Natural killer cell (primary cell): ENCODE measurements at places on chromosomes 7 and 10. TPM values are rescaled to one million over a fixed set of nuclear protein-coding genes. Genes with fewer than 3 reads are reported as not detected.

DNA sequence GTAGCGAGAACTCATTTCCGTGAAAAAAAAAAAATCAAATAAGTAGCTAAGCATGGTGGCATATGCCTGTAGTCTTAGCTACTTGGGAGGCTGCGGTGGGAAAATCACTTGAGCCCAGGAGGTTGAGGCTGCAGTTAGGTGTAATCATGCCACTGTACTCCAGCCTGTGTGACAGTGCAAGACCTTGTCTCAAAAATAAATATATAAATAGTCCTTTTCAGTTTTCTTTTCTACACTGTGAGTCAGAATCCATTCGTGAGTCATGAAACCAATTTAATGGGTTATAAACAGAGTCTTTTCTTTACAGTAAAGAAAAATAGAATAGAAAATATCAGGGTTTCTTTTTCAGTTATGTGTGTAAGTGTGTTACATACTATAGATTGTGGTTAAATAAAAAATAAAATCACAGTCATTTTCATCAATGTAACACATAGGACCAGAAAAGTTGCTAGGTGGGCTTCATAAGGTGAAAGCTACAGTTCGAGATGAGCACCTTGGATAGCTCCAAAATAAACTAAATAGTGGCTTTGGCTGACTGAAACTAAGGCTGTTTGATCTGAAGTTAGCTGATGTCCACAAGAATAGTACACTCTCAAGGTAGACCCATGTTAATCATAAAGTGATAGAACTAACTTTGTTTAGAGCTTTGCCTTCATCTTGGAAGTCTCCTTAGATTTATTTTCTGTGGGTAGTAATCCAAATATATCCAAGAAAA lies 781.1 kb downstream of the GATA3 start:
- DNase-seq = no peak
- H3K27ac ChIP-seq = no peak overlapping the region
- H3K27me3 ChIP-seq = no peaks in the 10 kb centered on the region
- no peak overlapping the region for H3K4me3 ChIP-seq
- no peaks in the 10 kb centered on the region for H3K4me1 ChIP-seq

GRCh38 chr7:135710417-135711138 lies 17.4 kb downstream of the SLC13A4 start:
- H3K36me3 ChIP-seq = no peaks in the 10 kb centered on the region
- no peaks in the 10 kb centered on the region for H3K4me1 ChIP-seq
- peak; percentile 34 for DNase-seq

GRCh38 chr7:101180130-101180755 lies at the start of gene NAT16:
TSS of gene NAT16 (minus strand) at chr7:101180293. CDS start at chr7:101174807, 5,486 bp downstream.
- no peak for DNase-seq
- H3K4me1 ChIP-seq = peaks cover 4% of the 10 kb centered on the region
- H3K4me3 ChIP-seq = no peak within 1 kb of the TSS
- peaks cover 29% of the 10 kb centered on the region for H3K27me3 ChIP-seq
- H3K36me3 ChIP-seq = no peaks in the 10 kb centered on the region
- H3K27ac ChIP-seq = no peak within 1 kb of the TSS

DNA sequence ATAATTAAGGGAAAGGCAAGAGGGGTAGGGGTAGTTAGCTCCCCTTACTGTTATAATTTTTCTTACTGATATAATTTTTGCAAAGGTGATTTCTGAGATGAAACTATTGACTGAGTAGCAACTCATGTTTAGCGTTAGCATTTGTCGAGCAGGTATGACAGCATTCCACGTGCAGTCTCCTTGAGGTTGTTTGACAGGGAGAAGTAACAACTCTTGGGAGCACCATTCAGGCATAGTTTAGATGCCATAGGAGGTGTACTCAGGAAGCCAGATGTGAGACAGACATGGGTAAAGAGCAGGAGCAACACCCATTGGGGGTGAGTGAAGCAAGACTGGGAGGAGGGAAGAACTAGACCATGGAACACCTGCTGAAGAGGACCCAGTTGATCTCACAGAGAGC lies 96.6 kb upstream of the KLF6 start:
- H3K36me3 ChIP-seq = no peaks in the 10 kb centered on the region
- no peak for DNase-seq
- H3K4me1 ChIP-seq = peaks cover 1% of the 10 kb centered on the region
- H3K27me3 ChIP-seq = no peaks in the 10 kb centered on the region
- no peak overlapping the region for H3K27ac ChIP-seq

DNA sequence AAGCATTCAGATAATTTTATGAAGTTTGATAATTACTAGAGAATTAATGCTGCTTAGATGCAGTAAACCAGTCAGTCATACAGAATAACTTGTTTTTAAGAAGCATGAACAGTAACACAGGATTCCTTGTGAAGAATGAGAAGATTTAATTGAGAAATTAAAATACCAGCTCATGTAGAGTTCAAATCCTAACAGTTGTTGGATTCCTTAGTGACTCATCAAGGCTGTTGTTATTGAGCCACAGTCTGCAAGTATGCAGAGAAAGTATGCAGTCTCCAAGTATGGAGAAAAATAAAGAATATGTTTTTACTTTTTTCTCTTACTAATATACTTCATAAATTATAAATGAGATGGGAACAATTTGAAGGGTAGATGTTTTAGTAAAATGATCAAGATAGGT lies 30.2 kb upstream of the CYP26C1 start:
- no peak for DNase-seq
- H3K36me3 ChIP-seq = no peaks in the 10 kb centered on the region
- no peak overlapping the region for H3K4me3 ChIP-seq
- no peaks in the 10 kb centered on the region for H3K27me3 ChIP-seq

- no peak for DNase-seq
- H3K27ac ChIP-seq = no peak overlapping the region
- no peaks in the 10 kb centered on the region for H3K36me3 ChIP-seq
- H3K4me1 ChIP-seq = no peaks in the 10 kb centered on the region
Measured at GRCh38 chr7:132677918-132678317, 101.6 kb upstream of the PLXNA4 start.

- H3K27ac ChIP-seq = no peak overlapping the region
- H3K36me3 ChIP-seq = no peaks in the 10 kb centered on the region
- H3K27me3 ChIP-seq = no peaks in the 10 kb centered on the region
- no peak overlapping the region for H3K4me3 ChIP-seq
- no peaks in the 10 kb centered on the region for H3K4me1 ChIP-seq
Measured at GRCh38 chr10:76871697-76872295, 765.8 kb downstream of the KCNMA1 start.

- no peaks in the 10 kb centered on the region for H3K27me3 ChIP-seq
- DNase-seq = no peak
- H3K36me3 ChIP-seq = no peaks in the 10 kb centered on the region
- no peak overlapping the region for H3K27ac ChIP-seq
Measured at GRCh38 chr10:86300399-86300925, 66.1 kb downstream of the GRID1 start.

GRCh38 chr7:44077061-44077460 lies 5.3 kb downstream of the POLM start:
- no peaks in the 10 kb centered on the region for H3K27me3 ChIP-seq
- no peak overlapping the region for H3K4me3 ChIP-seq

DNA sequence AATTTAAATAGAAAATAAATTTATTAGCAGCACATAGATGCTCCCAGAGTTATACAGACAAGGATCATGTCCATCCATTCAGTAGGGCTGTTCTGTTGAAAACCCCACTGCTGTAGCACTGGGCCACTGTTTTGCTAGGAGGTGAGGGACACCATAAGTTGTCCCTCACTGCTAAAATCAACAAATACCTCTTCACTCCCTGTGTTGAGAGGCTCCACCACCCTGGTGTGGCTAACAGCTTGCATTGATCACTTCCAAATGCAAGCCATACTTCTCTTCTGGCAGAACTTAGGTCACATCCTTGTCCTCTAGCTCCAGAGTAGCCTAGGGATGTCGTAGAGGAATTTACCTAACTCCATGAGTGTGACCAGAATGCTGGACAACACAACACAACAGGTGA lies 55.4 kb downstream of the MDFIC start:
- H3K36me3 ChIP-seq = peaks cover 7% of the 10 kb centered on the region
- no peak for DNase-seq
- peaks cover under 1% of the 10 kb centered on the region for H3K4me1 ChIP-seq
- H3K27ac ChIP-seq = no peak overlapping the region
- H3K27me3 ChIP-seq = no peaks in the 10 kb centered on the region

DNA sequence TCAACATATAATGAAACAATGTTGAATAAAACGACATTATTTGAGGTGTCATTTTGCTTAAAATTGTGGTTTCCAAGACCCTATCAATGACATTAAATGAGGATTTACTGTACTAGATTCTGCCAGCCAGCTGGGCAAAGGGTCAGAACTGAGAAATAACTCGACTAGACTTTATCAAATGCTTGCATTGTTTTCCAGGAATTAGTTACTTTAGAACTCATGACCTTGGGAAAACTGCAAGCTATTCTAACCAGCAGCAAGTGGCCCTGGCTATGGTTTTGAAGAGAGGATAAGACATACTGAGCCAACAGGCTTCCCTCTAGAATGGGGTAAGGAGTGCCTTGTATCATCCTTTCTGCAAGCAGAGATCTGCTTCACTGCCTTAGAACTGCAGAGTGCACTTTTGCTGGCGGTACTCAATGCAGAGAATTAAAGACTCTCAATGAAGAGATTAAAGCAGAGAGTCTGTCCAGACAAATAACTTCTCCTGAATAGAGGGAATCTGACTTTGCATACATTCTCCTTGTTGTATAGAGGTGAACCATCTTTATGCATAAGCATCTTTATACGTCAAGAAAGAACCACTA lies 281.5 kb downstream of the ARL4A start:
- H3K27ac ChIP-seq = no peak overlapping the region
- no peak for DNase-seq
- H3K36me3 ChIP-seq = no peaks in the 10 kb centered on the region
- no peak overlapping the region for H3K4me3 ChIP-seq
- no peaks in the 10 kb centered on the region for H3K27me3 ChIP-seq
- H3K4me1 ChIP-seq = no peaks in the 10 kb centered on the region

DNA sequence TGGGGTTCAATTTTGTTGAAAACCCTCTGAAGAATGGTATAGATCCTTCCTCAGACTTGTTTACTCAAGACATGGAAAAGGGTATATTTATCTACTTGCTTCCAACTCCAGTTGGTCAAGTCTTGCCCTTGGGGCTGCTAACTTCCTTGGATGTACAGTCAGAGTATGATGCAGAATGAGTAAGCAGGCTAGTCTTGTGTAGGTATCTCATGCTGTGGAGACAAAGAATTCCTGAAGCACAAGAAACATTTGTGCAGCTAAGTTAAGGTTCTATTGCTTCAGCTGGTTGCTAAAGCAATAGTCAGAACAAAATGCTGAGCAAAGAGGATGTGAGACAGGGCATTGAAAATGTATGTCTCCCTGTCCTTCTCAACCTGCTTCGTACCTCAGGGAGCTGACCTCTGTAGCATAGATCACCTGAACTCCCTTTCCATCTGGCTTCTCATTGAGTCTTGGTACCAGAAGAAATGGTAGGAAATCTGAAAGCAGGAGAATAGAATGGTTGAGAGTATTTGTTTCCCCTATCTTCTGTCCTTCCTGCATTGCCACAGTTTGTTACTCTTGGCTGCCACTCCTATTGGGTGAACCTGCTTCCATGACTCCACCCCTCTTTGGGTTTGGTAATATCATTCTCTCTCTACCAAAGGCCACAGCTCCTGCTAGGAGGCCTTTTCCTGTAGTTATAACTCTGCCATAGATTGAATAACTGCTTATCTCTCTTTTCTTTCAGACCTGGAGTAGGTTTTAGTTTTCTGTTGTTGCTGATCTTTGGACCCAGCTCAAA lies 346.0 kb downstream of the PHF14 start:
- no peaks in the 10 kb centered on the region for H3K36me3 ChIP-seq
- H3K4me1 ChIP-seq = no peaks in the 10 kb centered on the region
- no peak for DNase-seq
- no peak overlapping the region for H3K4me3 ChIP-seq
- no peaks in the 10 kb centered on the region for H3K27me3 ChIP-seq

GRCh38 chr10:75107756-75108683 lies 3.4 kb upstream of the SAMD8 start:
- no peak overlapping the region for H3K4me3 ChIP-seq
- peaks cover 18% of the 10 kb centered on the region for H3K4me1 ChIP-seq
- H3K36me3 ChIP-seq = no peaks in the 10 kb centered on the region
- no peak for DNase-seq

GRCh38 chr7:111424768-111425167 lies 137.5 kb downstream of the IMMP2L start:
- DNase-seq = no peak
- no peak overlapping the region for H3K4me3 ChIP-seq
- H3K36me3 ChIP-seq = no peaks in the 10 kb centered on the region
- H3K27me3 ChIP-seq = no peaks in the 10 kb centered on the region
- no peak overlapping the region for H3K27ac ChIP-seq

DNA sequence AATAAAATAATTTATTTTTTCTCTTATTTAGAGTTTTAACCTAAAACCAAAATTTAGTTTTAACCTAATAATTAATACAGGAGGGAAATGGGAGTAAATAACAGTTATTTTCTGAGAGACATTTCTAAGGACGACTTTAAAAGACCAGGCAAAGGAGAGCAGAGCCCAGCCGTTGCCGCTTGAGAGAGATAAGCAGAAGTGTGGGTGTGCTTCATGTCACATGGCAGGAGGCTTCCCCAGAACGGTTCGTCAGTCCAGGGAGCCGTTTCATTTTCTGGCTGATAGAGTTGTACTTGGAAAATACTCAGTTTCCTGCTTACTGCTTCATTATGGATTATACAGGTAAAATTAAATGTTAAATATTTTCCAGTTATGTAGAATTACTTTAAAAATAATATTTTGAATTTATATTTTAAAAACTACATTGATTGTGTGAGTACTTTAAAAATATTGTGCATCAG lies 61.4 kb downstream of the ST7 start:
- peaks cover 3% of the 10 kb centered on the region for H3K27me3 ChIP-seq
- no peak for DNase-seq

ZNF467 gene
- 2.8 TPM for total RNA-seq

SUN3 gene
- 1.3 TPM for total RNA-seq

STK31 gene
- total RNA-seq = 0.94 TPM

KCNH2 gene
- total RNA-seq = 0.39 TPM

DRGX gene
- not detected for total RNA-seq

FGFR2 gene
- 0.72 TPM for total RNA-seq

ASIC3 gene
- 7.9 TPM for total RNA-seq

LIPF gene
- total RNA-seq = not detected

MTURN gene
- total RNA-seq = 37.3 TPM
